Fibroblast of skin of left biceps (primary cell): ENCODE measurements at places on chromosomes 2 and 18.
A peak's percentile ranks its signal among the peaks of the same experiment; 100 is the strongest.

- no peak for DNase-seq
Measured at GRCh38 chr18:3932276-3932675, 482.3 kb downstream of the TGIF1 start.

DNA sequence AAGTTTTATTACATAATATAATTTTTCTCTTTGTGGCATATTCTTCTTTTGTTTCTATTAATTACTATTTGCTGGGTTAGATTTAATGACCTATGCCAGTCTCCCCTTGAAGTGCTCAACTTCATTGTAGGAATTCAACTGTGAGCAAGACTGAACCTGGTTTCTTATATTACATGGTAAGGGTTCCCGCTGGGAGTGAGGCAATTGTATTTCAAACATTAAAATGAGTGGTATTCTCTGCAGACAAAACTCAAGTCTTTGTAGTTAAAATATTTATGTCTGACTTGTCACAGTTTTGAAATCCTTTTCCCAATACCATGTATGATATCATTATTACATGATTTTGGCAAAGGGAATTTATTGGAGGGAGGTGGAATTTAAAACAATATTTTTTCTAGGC lies 278.7 kb downstream of the GULP1 start:
- DNase-seq, result no peak

GRCh38 chr2:50318147-50318546 lies 713.8 kb downstream of the NRXN1 start:
- DNase-seq, result no peak

DNA sequence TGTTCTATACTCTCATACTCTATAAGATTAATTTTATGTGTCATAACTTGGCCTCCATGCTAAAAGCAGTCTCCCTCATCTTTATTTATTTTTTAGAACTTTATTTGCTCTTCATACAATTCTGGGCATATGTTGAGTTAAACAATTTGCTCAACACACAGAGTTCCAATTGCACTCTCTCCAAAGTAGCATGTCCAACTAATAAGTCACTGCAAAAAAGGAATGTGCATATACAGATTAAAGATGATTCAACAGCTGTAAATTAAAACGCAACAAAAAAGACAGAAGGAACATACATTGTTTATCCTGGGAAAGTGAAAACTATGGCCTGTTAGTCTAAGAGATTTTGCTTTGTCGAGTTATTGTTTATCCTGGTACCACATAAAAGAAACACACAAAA lies 277.7 kb upstream of the ACVR2A start:
- DNase-seq, result peak; percentile 37

GRCh38 chr2:108625186-108625827 lies 91.0 kb downstream of the LIMS1 start:
- DNase-seq, result no peak

- no peak for DNase-seq
Measured at GRCh38 chr2:94982675-94983074, 42.8 kb upstream of the MAL start.

- DNase-seq, result no peak
Measured at GRCh38 chr2:70961648-70961994, 16.8 kb upstream of the ANKRD53 start.

DNA sequence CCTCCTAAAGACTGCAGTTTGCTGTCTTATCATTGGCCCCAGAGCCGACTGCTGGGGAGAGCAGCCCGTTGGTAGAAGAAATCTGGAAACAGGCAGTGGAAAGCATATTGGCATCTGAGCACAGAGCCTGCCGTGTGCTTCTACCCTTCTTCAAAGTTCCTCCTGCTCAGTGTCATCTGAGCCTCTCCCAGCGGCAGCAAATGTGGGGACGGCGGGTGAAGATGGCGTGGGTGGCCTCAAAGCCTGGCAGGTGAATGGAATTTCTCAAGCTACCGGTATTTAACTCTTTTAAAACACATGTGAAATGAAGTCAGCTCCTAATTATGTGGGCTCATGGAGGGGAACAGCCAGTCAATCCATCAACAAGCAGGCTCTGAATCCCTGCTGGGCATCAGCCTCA lies 181.6 kb upstream of the PXDN start:
- no peak for DNase-seq

DNA sequence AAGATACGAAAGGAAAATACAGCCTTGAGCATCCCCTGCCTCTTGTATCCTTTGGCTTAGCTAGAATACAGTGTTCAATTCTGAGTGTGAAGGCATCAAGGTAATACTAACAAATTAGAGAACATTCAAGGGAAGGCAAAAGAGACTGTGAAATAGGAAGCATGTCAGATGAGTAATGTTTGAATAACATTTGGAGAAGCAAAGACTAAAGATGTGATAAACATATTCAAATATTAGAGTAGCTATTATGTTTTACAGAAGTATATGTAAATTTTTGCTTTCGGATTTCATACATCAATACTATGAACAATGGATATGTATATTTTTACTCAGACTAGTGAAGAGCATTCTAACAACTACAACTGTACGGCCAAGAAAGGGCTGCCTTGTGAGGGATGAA lies 161.7 kb upstream of the FN1 start:
- DNase-seq, result no peak

DNA sequence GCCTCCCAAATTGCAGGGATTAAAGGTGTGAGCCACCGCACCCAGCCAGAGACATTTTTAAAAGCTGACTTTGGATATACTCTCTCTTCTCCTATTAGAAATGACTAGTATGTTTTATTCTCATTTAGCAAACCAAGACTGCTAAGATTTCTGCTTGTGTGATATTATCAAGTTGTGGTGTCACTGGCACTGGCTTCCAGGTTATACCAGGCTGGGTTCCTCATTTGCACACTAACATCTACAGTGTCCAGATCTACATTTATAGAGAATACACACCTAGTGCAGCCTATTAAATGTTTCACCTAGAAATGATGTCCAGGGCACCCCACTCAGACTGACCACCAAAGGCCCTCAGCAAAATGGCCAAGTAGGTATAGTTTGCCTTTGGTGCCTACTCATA lies 265.3 kb upstream of the STON1 start:
- DNase-seq, result no peak

GRCh38 chr2:240613781-240614180 lies 11.5 kb upstream of the GPR35 start:
- no peak for DNase-seq

GRCh38 chr2:210727549-210727948 lies 171.2 kb downstream of the CPS1 start:
- DNase-seq, result no peak

GRCh38 chr2:216932113-216932862 lies 72.4 kb upstream of the TNP1 start:
- no peak for DNase-seq

DNA sequence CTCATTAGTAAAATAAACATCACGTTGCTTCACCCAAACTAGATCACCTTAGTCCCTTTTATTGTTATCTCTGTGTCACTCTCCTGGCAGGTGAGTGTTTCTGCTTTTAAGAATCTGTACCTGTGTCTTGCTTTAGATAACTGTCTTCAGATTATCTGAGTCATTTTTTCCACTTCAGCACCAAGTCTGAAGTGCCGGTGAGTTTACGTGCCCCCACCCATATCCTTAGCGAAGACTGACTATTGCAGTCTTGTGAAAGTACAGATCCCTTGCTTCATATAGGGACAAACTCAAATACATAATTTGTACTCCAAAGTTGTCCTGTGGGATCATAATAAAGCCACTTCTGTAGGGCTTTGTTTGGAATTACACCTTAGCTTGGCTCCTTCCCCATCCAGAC lies 41.1 kb downstream of the SCN2A start:
- DNase-seq, result no peak

DNA sequence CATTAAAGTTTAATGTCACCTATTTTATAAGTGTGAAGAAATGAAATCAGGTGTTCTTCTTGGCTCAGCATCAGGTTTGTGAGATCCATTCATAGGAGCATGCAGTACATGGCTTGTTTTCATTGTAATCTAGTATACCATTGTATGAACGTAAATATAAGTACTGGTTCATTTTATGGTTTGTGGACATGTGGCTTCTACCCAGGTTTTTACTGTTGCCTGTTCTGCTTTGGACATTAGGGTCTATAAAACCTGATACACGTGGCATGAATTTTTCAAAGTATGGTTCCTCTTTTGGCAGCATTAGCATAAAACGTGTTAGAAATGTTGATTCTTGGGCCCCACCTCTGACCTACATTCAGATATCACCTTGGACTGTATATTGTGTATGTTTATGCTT lies 175.5 kb downstream of the PRPF40A start:
- DNase-seq, result no peak

GRCh38 chr2:74179063-74179865 lies 585 bp upstream of the MOB1A start:
- no peak for DNase-seq

DNA sequence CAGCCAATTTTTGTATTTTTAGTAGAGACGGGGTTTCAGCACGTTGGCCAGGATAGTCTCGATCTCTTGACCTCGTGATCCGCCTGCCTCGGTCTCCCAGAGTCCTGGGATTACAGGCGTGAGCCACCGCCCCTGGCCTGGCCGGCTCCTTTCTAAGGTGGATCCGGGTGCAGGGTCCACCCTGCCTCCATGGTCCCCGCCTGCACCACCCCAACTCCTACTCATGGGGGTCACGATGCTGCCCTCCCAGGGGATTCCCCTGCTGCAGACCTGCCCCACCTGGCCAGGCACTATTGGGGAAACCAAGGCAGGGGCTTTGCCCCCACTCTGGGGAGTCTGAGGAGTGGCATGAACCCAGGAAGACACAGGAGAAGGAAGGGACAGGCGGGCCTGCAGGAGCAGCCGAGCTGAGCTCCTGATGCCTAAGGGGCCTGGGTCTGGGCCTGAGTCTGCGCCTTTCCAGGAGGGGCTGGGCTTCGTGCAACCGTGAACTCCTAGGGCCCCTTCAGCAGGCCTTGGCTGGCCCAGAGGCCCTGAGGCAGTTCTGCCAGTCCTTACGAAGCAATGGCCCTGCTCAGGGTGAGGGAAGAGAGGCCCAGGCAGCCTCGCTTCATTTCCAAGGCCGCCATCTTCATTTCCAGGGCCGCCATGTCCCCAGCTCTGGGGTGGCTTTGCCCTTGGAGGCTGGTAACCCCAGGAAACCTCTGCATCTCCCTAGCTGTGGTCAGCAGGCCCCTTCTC lies 67.2 kb upstream of the SMAD7 start:
- DNase-seq, result no peak

DNA sequence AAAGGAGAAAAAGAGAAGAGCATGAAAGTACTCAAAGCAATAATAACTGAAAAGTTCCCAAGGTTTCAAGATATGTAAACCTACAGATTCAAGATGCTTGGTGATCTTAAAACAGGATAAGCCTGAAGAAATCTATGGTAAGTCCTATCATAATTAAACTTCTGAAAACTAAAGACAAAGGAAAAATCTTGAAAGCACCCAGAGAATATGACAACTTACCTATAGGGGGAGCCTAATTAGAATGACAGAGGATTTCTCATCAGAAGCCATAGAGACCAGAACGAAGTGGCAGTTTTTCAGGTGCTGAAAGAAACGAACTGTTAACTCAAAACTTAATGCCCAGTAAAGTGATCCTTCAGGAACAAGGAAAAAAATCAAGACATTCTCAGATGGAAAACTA lies 59.7 kb downstream of the XDH start:
- no peak for DNase-seq

GRCh38 chr2:47720036-47720435 lies 62.9 kb upstream of the MSH6 start:
- no peak for DNase-seq

GRCh38 chr2:68912111-68912510 lies 40.6 kb downstream of the GKN2 start:
- no peak for DNase-seq
